Caco-2 (cell line): ENCODE measurements at places on chromosomes 3 and 15. TPM values are rescaled to one million over a fixed set of nuclear protein-coding genes. Genes with fewer than 3 reads are reported as not detected.

ROPN1 gene
- total RNA-seq, result not detected in 2 replicates

GRCh38 chr15:99506399-99506798 lies 59.4 kb upstream of the MEF2A start:
- DNase-seq, result no peak

CTDSPL gene
- 56.5 and 60.9 TPM in 2 replicates for total RNA-seq

DNA sequence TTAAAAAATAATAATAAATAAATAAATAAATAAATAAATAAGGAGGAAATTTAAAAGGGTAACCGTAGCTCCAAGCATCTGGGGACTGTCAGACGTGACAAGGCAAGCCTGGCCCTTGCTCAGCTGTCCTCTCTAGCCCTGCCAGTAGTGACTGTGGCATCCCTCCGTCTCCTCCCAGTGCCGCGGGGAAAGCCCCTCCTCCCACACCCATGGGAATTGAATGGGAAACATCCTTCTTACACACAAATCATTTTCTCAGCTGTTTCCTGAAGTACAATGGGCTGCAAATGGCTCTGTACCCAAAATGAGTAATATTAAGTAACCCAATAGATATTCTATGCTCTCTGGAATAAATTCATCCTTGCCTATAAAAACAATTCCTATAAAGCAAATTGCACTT lies 101.6 kb upstream of the RAD18 start:
- DNase-seq, result no peak

MINDY2 gene
- total RNA-seq, result 24.0 and 25.5 TPM in 2 replicates

- DNase-seq, result no peak
Measured at GRCh38 chr3:123380261-123380660, 68.6 kb downstream of the ADCY5 start.

- no peak for DNase-seq
Measured at GRCh38 chr3:46559091-46559704, 6.9 kb downstream of the LRRC2 start.

PRSS50 gene
- not detected in 2 replicates for total RNA-seq

DNA sequence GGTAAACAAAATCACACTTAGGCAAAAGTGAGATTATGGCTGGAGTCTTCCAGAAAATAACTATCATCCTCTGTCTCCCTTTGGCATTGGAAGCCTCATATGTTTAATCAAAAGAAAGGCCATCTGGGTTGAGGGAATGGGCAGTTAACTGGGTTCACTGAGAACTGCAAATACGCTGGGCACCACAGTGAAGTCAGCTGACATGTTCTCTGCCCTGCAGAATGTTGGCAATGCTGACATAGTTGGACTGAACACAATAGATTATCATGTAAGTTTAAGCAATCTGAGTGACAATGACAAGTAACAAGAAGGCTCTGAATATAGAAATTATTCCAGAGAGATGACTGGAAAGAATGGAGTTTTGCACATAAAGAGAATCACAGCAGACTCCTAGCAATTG lies 43.8 kb upstream of the SLC25A26 start:
- DNase-seq, result no peak

CLDN18 gene
- total RNA-seq, result not detected in 2 replicates

MINAR1 gene
- 0.34 and 0.49 TPM in 2 replicates for total RNA-seq

GRCh38 chr3:168442502-168442901 lies 346.8 kb upstream of the GOLIM4 start:
- no peak for DNase-seq

GRCh38 chr15:40244961-40245523 lies 6.2 kb downstream of the PAK6 start:
- peak; percentile 83 for DNase-seq

DNA sequence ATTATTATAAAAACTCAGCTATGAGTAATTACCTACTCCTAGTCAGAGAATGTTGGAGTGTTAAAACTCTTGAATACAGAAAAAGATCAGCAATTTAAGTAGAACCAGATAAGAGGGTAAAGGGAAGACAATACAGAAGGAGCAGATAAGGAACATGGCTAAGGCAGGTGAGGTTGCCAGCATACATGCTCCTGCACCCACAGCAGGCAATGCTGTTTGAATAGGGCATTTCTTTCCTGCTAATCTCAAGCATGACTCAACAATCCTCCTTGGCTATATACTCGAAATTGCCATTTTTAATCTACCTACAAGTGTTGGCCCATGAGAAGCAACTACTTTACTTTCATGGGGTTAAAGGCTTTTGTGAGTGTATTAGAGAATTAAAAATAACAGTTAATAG lies 494.5 kb downstream of the DIPK2A start:
- no peak for DNase-seq

DNA sequence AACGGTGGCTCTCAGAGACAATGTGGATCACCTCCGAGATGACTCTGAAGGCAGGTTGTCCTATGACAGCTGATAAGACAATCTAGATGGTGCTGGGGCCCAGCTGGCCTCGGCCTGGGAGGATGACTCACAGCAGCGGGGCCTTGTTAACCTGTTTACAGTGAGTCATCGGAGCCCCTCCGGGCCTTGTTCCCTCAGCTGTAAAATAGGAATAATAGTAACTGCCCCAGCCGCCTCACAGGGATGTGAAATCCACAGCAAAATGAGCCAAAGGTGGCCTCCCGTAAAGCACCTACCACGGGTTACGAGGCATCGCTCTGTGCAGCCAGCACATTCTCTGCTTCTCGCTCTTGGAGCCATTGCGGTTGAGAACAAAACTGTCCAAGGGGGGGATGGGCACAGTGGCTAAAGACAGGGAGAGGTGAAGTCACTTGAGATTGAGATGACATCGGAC lies 88.6 kb upstream of the RASGRF1 start:
- DNase-seq, result peak; percentile 83

- no peak for DNase-seq
Measured at GRCh38 chr15:84887938-84888337, 3.5 kb downstream of the SLC28A1 start.

- no peak for DNase-seq
Measured at GRCh38 chr3:52537165-52537620, 788 bp downstream of the UQCC5 start.

UBA7 gene
- 0.93 TPM in 1 of 2 replicates, not detected in the other for total RNA-seq

LRCH3 gene
- total RNA-seq, result 38.7 and 51.8 TPM in 2 replicates

DNA sequence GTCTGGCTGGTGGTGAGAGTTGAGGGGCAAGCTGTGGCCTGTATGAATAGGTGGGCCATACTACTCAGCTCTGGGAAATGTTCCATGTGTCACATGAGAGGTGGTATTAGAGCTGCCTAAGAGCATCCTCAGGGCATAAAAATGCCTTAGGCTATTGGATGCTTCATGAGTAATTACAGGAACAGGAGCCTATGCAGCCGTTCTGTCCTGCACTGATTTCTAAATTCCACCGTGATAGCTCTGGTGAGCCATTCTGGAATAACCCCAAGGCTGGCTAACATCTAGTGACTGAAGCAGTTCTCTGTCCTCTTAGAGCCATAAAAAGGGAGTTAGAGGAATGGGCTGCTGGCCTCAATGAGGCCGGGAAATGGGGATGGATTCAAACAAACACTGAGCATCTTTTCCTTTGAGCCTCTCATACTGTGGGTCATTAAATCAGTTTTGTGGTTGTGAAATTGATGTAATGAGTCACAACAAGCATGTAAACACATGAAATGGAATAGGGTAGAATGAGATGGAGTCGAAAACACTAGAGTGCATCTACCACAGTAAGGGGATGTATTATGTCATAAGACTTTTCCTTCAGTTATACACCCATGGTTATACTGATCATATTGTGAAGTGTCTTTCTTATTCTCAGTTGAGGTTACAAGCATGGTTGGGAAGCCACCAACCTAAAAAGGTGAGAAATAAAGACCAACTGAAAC lies 41.0 kb downstream of the DGKG start:
- no peak for DNase-seq

DNA sequence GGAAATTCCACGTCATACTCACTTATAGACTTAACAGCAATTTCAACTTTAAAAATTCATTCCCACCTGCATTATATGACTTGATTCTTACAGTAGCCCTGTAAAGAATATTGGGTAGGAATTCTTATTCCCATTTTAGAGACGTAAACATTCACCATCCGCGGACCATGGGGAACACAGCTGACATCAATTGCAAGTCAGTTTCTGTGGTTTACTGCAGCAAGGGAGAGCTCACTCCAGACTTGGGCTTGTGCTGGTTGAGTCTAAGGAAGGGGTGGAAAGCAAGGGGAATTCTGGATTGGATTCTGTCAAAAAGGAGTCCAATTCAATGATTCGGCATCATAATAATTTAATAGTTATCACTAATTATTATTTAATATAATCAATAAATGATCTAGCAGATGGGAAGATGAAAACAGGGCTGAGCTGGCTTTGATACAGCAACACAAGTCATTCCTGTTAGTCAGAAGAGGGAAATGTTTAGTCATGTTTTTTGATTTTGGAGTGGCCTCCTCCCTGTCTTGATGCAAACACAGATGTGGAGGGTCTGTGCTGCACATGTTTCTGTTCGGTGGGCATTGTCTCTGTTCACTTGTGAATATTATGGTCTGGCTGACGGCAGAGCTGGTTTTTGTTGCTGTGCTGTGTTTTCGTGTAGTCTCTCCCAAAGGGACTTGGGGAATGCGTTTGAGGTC lies 9.7 kb downstream of the LIPC start:
- no peak for DNase-seq

DNA sequence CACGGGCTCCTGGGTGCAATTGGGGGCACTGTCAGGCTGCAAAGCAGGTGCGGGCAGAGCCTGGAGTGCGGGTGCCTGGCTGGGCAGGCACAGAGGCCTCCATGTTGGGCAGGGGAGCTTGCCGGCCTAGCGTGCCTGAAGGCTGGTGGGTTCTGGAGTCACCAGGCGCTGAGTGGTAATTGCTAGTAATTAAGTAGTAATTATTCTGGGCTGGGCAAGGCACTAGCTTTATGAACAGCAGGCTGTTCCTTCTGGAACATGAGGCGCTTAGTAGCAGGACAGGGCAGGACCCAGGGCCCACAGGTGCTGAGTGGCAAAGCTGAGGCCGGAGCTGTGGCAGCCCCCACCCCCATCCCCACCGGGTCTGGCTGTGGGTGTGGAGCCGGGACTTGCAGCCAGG lies 25.3 kb downstream of the PLXNA1 start:
- no peak for DNase-seq

GRCh38 chr15:37071134-37071533 lies 29.2 kb downstream of the MEIS2 start:
- no peak for DNase-seq
